ENCODE measurements at places on chromosomes 6 and 20. TPM values are rescaled to one million over a fixed set of nuclear protein-coding genes. Genes with fewer than 3 reads are reported as not detected.

VNN1 gene
- total RNA-seq, result 0.07 TPM

RAB23 gene
- 9.9 TPM for total RNA-seq

THBD gene
- 71.5 TPM for total RNA-seq

DAAM2 gene
- total RNA-seq, result 0.02 TPM

SLC52A3 gene
- 0.51 TPM for total RNA-seq

CD93 gene
- total RNA-seq, result not detected

PI16 gene
- total RNA-seq, result not detected

TFAP2A gene
- total RNA-seq, result 15.9 TPM

KCNK16 gene
- not detected for total RNA-seq

NKAIN4 gene
- 5.2 TPM for total RNA-seq

CLPSL2 gene
- total RNA-seq, result 0.78 TPM

XKR7 gene
- total RNA-seq, result 0.02 TPM

KCNK5 gene
- 1.1 TPM for total RNA-seq

ABHD16B gene
- not detected for total RNA-seq

SEL1L2 gene
- total RNA-seq, result not detected

BCKDHB gene
- total RNA-seq, result 6.0 TPM

BANF2 gene
- total RNA-seq, result not detected

CAGE1 gene
- total RNA-seq, result not detected

TPD52L1 gene
- total RNA-seq, result 44.1 TPM

BPIFA1 gene
- total RNA-seq, result not detected

MAFB gene
- 0.07 TPM for total RNA-seq

SLC17A1 gene
- 0.14 TPM for total RNA-seq

HLA-DPA1 gene
- total RNA-seq, result not detected

HLA-DOA gene
- total RNA-seq, result not detected

FOXS1 gene
- total RNA-seq, result 0.83 TPM

NUP153 gene
- 29.0 TPM for total RNA-seq

ID1 gene
- total RNA-seq, result 530 TPM

SLC13A3 gene
- not detected for total RNA-seq

MOCS1 gene
- total RNA-seq, result 2.0 TPM

TMC2 gene
- total RNA-seq, result not detected

PFDN4 gene
- total RNA-seq, result 46.0 TPM

FUT9 gene
- total RNA-seq, result not detected

CRISP3 gene
- total RNA-seq, result not detected

PTK6 gene
- total RNA-seq, result 2.8 TPM

NUS1 gene
- total RNA-seq, result 27.0 TPM

DDX43 gene
- total RNA-seq, result not detected

PLA2G7 gene
- total RNA-seq, result not detected

SYNE1 gene
- 30.5 TPM for total RNA-seq

CALHM5 gene
- total RNA-seq, result 0.05 TPM

CLIC5 gene
- not detected for total RNA-seq

SYCP2L gene
- total RNA-seq, result 3.9 TPM

IL17A gene
- not detected for total RNA-seq

NR2E1 gene
- total RNA-seq, result 0.09 TPM

CYP21A2 gene
- total RNA-seq, result not detected

LAMA4 gene
- 1.4 TPM for total RNA-seq

CEP85L gene
- 2.0 TPM for total RNA-seq

KLC4 gene
- total RNA-seq, result 6.8 TPM

ENPP4 gene
- total RNA-seq, result 0.24 TPM

NINL gene
- total RNA-seq, result 12.7 TPM

SNX21 gene
- total RNA-seq, result 6.9 TPM

TPBG gene
- 47.3 TPM for total RNA-seq

LY6G5C gene
- total RNA-seq, result 1.4 TPM

TTK gene
- 18.9 TPM for total RNA-seq

CST5 gene
- total RNA-seq, result not detected

SLA2 gene
- total RNA-seq, result not detected

CLVS2 gene
- 0.08 TPM for total RNA-seq

ADA gene
- total RNA-seq, result 61.2 TPM

HRH3 gene
- total RNA-seq, result not detected
